ENCODE measurements at places on chromosomes 16 and 17.

DNA sequence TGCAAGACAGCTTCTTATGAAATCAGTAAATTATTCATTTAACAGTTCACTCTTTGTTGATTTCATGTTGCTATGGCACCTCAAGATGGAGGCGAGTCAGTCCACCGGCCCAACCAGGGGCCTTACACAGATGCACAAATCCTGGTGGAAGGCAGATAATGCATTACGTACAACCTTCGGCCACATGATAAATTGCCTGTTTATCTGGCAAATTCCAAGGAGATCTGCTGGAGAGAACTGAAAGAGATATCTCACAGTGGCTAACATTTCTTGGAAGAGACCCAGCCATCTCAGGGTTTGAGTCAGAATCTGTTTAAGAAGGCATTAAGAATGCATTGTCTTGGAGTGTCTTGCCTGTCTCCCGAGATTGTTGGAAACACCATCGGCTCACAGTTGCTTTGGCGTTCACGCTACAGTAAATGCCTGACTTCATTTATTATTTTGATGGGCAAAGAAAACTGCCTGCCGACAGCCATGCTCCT is 225.6 kb downstream of the MSI2 start:
- no peak for DNase-seq

DNA sequence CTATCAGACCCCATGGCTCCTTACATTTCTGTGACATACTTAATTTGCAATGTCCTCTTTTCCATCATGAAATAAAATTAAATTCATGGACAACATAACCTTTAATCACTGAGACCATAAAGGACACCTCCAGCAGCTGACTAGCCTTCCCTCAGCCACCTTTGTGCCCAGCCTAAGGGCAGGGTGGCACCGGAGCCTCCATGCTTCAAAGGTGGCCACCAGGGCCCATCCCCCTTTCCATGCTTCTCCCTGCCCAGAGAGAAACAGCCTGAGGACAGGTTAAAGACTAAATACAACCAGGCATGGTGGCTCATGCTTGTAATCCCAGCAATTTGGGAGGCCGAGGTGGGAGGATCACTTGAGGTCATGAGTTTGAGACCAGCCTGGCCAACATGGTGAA is 94.3 kb downstream of the ADCY9 start:
- DNase-seq: no peak

- DNase-seq: no peak
Measured at GRCh38 chr16:18796377-18796776, 5.0 kb downstream of the ARL6IP1 start.

DNA sequence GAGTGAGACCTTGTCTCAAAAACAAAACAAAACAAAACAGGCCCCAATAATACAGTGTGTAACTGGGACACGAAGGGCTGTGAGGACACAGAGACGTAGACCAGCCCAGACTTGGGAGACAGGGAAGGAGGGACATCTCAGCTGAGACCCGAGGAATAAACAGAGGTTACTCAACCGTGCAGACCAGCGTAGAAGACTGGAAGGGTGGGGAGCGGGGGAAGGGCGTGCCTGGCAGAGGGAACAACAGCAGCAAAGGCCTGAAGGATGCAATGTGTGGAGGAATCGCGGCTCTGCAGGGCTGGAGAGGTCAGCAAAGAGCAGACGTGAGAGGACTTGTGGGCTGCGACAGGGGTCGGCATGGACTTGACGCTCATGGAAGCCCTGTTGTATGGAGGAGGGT is 11.6 kb upstream of the CES4A start:
- DNase-seq: no peak

DNA sequence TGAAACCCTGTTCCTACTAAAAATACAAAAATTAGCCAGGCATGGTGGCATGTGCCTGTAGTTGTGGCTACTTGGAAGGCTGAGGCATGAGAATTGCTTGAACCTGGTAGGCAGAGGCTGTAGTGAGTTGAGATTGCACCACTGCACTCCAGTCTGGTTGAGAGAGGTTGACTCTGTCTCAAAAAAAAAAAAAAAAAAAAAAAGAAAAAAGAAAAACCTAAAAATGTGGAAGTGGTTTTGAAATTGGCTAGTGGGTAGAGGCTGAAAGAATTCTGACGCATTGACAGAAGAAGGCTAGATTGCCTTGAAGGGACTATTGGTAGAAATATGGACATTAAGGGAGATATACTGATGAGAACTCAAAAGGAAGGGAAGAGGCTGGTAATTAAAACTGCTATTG is 33.6 kb upstream of the CPPED1 start:
- no peak for DNase-seq

- no peak for DNase-seq
Measured at GRCh38 chr16:24011237-24011636, 175.5 kb downstream of the PRKCB start.

- DNase-seq: no peak
Measured at GRCh38 chr16:4517812-4518680, 20.5 kb downstream of the CDIP1 start.

- no peak for DNase-seq
Measured at GRCh38 chr17:74085434-74085833, 118.0 kb upstream of the RPL38 start.

GRCh38 chr16:10256784-10257641 is 74.8 kb upstream of the GRIN2A start:
- DNase-seq: peak; percentile 2

GRCh38 chr16:87060034-87060986 is 256.9 kb downstream of the C16orf95 start:
- no peak for DNase-seq

All from NCI-H2171 (cell line).